ENCODE measurements at places on chromosomes 1 and 21.

- DNase-seq, result no peak
Observed at GRCh38 chr1:201192261-201192788, 1.7 kb downstream of the IGFN1 start.

DNA sequence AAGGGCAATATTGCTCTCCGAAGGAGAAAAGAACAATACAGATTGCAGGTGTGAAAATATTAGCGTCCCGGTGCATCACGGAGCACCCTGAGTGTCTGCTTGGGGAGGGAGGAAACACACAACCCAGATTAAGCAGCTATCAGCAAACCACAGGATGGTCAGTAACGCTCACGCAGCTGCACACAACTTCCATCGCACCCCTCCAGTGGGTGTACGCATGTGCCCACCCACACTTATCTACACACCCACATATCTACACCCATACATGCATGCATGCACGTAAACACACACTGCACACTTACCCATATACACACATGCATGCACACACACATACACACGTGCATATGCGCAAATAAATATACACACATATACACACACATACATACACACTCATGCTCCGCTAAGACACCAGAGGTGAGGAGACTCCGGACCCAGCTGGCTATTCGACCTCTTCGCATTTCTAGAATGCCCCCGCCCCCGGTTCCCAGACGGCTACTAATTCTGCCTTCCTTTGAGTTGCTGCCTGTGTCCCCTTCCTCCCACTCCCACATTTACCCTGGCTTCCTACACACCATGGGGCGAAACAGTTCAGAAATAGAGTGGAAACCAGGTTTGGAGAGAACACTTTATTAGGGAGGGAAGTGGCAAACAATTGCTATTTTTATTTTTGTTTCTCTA, 26.2 kb downstream of the ITPKB start:
- DNase-seq, result peak; percentile 31

- no peak for DNase-seq
Observed at GRCh38 chr1:52632732-52633290, at the start of gene SHISAL2A. Gene SHISAL2A (plus strand): TSS chr1:52633168. CDS start chr1:52633494, 326 bp downstream.

DNA sequence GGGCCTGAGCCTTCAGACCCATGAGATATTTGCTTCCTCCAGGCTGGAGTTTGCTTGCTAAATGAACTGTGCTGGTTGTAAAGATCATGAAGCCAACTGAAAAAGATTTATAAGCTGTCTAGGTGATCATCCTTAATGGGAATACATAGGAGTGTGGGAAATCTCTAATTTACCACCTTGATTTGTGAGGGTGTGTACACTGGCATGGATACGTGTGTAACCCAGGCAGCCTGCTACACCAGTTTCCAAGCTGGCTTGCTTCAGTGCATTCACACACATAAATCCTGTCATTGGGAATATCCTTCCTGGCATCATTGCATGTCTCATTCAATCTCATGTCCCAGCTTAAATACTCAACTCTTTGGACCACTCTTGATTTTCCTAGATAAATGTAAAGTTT, 57.6 kb upstream of the GNG12 start:
- DNase-seq, result no peak

- DNase-seq, result peak; percentile 23
Observed at GRCh38 chr1:23664837-23665795, 26.5 kb upstream of the RPL11 start.

- no peak for DNase-seq
Observed at GRCh38 chr1:201508809-201509208, 1.9 kb upstream of the CSRP1 start.

- DNase-seq, result no peak
Observed at GRCh38 chr21:40194185-40194980, 327.1 kb downstream of the PCP4 start.

GRCh38 chr1:62977366-62977765, 193.4 kb downstream of the ATG4C start:
- DNase-seq, result no peak

- DNase-seq, result no peak
Observed at GRCh38 chr1:184298440-184299405, 88.1 kb upstream of the C1orf21 start.

DNA sequence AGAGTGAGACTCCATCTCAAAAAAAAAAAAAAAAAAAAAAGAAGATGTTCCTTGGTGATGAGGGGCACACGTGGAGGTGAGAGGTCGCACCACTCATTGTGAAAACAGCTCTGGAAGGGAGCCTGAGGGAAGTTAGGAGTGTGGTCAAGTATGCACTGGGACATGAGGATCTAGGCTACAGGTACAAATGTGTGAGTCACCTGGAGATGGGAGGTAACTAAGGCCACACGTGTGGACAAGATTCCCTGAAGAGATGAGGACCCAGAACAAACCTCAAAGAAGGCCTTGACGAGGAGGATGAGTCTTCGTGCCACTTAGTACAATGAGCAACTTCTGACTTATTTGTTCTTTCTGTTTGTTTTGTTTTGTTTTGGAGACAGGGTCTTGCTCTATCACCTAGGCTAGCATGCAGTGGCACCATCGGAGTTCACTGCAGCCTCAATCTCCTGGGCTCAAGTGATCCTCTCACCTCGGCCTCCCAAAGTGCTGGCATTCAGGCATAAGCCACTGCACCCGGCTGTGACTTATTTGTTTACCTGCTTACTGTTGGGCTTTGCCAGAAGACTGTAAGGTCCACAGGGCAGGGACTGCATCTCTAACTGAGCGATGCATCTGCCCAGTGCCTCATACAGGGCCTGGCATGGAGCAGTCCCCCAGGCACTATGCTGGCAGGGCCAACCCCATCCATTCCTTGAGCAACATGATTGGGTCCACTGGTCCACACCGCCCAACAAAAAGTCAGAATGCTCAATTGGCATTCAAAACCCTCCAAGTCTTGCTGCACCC, 6.4 kb downstream of the ASAP3 start:
- DNase-seq, result no peak

DNA sequence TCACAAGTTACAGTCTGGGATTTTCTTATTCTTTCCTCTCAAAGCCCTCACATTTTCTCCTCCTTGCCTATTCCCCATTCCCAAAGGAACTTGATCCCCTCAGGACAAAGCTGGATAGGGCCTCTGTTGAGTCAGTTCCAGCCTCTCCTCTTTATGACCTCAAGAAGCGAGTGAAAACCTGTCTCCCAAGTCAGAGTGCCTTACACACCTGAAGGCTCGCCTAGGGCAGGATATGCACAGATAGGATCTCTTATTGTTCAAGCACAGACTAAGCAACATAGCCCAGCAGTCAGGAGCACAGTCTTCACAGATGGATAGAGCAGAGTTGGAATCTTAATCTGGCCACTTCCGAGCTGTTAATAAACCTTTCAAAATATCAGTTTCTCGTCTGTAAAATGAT, 60.8 kb upstream of the PRRC2C start:
- no peak for DNase-seq

DNA sequence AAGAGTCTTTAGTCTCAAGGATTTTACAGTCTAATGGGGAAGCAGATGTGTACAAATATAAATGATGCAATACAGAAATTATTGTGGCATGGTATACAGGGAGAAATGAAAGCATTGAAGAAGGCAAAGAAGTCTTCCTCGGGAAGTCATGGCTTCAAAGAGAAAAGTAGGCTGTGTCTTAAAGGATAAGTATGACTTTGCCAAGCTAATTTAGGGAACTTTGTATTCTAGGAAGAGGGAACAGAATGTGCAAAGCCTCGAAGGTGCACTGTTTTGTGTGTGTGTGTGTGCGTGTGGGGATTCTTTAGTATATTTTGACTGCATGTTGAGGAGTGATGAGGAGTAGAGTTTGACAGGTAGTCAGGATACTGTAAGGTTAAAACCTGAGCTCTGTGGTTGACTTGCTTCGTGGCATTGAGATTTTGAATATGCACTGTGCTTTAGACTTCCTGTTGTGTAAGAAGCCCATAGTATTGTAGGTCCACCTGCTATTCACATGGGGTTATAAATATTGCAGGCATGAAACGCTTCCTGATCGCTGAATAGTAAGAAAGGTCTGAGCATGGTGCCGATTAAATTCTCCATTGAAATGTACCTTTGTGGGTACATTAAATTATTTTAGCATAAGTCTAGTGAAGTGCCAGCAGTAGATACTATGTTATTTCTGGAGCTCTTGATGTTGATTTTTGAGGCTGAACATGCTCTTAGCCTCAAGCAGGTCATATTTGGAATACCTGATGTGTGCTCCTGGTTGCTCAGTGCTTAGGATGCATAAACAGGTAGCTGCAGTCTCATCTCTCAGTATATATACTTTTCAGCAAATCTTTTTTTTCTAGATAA, 8.0 kb downstream of the SMAP2 start:
- DNase-seq, result peak; percentile 38

DNA sequence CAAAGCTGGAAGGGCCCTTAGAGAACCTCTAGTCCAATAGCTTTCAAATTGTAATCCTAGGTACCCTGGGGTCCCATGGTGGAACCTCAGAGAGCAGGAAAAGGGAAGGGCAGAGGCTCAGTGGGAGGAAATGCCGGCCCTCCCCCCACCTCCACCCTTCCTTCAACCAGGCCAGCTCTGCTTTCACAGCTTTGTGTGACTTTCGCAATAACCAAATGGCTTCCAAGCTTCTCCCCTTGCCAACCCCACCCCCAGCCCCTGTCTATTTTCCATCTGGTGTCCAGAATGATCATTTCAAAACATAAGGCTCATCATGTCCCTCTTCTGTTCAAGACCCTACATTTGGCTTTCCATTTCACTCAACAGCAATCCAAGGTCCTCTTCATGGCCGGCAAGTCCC, 74.4 kb downstream of the CD58 start:
- DNase-seq, result no peak

DNA sequence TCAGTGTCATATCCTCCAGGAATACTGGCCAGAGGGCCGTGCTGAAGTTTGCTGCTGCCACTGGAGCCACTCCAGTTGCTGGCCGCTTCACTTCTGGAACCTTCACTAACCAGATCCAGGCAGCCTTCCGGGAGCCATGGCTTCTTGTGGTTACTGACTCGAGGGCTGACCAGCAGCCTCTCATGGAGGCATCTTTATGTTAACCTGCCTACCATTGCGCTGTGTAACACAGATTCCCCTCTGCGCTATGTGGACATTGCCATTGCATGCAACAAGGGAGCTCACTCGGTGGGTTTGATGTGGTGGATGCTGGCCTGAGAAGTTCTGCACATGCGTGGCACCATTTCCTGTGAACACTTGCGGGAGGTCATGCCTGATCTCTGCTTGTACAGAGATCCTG, 24.8 kb downstream of the MTR start:
- DNase-seq, result no peak

GRCh38 chr1:246351721-246352120, 155.4 kb downstream of the SMYD3 start:
- DNase-seq, result no peak

DNA sequence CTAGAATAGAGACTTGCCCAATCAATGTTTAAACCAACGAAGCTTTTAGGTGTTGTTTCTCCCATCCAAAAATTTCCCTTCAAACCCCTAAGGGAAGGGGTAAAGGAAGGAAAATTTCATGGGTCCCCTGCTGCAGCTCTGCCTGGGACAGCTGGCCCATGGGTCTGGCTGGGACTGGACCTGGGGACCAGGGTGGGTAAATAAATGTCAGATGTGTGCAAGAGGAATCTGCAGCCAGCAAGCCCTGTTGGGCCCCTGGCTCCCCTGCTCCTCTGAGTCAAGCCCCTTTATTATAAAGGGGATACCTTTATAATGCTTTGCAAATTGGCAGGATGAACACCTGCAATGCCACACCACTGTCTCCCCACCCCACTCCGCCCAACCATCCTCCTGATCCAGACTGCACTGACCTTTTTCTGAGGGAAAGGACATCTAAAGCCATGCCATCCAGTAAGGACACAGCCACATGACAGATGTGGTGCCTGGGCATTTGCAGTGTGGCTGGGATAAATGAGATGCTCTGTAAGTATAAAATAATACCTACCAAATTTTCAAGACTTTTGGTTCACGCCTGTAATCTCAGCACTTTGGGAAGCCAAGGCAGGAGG, 1.9 kb upstream of the TMEM125 start:
- DNase-seq, result no peak

- DNase-seq, result no peak
Observed at GRCh38 chr1:25461849-25462248, 31.2 kb downstream of the MACO1 start.

DNA sequence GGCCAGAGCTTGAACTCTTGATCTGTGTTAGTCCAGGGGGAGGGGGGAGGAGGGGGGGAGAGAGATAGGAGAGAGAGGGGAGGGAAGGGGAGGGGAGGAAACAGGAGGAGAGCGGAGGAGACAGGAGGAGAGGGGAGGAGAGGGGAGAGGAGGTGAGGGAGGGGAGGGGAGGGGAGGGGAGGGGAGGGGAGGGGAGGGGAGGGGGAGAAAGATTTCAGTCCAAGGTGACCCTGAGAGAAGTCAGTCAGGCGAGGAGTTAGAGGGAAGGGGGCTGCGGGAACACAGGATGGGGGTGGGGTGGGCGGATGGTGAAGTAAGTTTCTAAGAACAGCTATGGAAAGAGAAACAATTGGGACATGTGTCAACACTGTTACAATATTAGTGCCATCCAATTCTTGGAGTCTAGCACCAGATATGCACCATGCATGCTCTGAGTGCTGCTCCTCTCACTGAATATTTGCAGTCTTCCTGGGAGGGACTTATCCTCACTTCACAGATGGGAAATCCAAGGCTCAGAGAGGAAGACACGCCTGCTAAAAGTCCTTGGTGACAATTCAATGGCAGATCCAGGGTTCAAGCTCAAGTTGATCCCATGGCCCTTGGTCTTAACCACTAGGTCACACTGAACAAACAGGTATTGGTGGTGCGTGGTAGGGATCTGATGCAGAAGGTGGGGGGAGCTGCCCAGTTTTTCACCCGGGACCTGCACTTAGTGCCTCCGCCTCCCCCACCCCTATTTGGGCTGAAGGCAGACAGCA, 42.5 kb upstream of the ECE1 start:
- DNase-seq, result no peak

Data from hematopoietic multipotent progenitor cell treated with erythropoietin and hydrocortisone succinate and interleukin-3 and kit ligand, for 17 days (in vitro differentiated cells).